ENCODE measurements at places on chromosomes 1 and 21. TPM values are rescaled to one million over a fixed set of nuclear protein-coding genes. Genes with fewer than 3 reads are reported as not detected.

DNA sequence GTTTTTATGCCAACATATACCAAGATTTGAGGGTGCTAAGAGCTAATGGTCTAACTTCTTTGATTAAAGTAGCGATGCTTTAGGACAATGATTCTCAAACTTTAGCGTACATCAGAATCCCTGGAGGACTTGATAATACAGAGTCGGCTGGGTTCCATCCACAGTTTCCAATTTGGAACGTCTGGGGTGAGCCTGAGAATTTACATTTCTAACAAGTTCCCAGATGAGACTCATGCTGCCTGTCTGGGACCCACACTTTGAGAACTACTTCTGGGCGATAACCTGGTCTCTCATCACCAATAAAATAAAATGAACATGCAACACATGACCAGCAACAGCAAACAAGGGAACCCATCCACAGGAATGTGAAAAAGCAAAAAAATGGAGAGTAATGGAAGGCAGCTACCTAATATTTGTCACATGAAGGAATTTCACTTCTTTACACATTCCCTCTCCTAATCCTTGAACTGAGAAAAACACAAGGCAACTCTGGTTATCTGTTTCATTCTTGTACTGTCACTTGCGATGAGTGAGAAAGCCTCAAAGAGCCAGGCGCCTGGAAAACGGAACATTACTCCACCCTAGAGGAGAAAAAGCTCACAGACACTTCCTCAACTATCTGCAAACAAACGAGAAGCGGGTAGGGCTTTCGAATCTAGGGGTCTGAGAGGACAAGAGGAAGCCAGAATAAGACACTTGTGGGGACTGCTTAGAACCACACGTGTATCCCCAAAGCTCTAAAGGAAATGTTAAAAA, 14.0 kb downstream of the HSF2BP start:
- peak; percentile 75 for DNase-seq

Gene PLCH2
- polyA plus RNA-seq, result 2.8 TPM

DNA sequence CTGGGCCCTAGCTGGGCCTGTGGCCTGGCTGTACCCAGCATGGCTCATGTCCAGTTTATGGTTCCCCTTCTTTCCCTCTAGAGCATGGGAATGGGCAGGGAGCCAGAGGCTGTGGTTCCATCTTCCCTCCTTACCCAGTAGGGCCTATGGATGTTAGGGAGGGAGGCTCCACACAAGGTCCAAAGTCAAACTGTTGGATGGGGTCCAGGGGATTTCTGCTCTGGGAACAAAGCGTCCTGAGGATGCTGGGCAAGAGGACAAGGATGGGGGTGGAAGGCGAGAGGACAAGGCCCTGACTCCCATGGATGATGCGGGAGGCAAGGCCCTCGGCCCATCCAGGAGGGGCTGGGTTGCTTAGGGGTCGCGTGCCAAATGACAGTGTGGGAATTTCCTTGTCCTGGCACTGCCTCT, 17.3 kb downstream of the CSF1 start:
- no peak for DNase-seq

Gene AQP10
- polyA plus RNA-seq, result 0.21 TPM

- DNase-seq, result no peak
These were observed 155.9 kb downstream of the DISP1 start for GRCh38 chr1:222970711-222971110.

Gene EDEM3
- polyA plus RNA-seq, result 24.8 TPM

DNA sequence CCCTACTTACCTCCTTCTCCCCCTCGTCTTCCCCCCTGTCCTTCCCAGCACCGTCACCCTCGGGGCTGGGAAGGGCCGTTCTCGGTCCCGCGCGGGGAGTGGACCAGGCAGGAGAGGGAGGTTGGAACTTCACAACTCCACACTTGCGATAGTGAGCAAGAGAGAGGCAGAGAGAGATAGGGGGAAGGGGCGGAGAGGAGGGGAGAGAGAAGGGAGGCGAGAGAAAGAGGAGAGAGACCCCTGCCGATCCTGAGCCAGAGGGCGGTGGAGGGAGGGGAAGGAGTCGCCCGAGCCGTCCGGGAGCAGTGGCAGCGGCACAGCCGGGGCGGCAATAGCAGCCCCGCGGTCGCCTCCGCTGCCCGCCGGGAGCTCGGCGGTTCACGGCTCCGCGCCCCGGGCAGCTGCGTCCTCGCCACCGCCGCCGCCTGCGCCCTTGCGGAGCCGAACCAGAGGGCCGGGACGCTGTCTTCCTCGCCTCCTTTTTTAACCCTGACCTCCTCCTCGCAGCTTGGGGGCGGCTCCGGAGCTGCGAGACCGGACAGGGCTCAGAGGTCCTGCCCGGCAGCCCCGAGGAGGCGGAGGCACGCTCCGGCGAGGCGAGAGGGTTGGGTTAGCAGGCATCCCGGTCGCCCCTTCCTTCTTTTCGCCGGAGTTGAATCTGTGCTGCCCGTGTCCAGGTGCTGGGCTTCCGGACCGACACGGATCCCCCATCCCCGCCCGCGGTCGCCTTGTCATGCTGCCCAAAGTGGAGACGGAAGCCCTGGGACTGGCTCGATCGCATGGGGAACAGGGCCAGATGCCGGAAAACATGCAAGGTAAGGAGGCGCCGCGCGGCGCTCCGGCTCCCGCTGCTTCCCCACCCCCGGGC, 11.7 kb downstream of the NR5A2 start:
- DNase-seq, result no peak

DNA sequence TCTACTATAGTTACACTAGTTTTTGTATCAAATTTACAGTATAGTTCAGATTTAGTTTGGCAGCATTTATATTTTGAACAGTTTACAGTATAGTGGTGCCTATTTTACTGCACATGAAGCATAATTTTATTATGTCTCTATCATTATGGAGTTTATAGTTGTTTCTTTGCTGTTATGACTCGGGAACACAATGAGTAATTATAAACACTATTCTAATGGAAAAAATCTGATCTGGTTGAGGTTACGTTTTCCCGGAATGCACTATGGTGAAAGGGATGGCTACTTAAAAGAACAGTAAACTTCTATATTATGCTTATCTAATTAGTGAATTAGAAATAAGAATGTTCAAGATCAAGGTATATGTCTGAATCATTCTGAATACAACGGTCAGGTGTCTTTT, 10.6 kb downstream of the LCA5L start:
- DNase-seq, result no peak

DNA sequence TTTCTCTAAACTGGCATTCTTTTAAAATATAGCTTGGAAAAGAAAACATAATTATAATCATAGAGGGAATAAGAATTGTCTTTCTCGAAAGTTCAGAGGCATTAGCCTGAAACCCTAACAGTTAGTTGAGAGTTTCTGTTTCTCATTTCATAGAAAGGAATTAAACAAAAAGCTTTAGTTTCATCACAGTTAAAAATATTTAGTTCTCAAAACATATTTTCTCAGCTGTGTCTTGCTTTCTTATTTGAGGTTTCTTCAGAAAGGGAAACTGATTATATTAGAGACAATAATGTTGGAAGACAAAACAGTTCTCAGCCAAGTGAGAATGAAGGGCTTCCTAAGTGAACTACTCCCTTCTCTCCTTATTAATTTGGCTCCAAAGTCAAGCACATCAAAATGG, 75.4 kb upstream of the C1orf105 start:
- no peak for DNase-seq

GRCh38 chr21:34687065-34687464, 18.3 kb downstream of the CLIC6 start:
- no peak for DNase-seq

- no peak for DNase-seq
These were observed 1.6 kb downstream of the CD1B start for GRCh38 chr1:158329733-158330132.

Gene KCNA3
- 1.0 TPM for polyA plus RNA-seq

DNA sequence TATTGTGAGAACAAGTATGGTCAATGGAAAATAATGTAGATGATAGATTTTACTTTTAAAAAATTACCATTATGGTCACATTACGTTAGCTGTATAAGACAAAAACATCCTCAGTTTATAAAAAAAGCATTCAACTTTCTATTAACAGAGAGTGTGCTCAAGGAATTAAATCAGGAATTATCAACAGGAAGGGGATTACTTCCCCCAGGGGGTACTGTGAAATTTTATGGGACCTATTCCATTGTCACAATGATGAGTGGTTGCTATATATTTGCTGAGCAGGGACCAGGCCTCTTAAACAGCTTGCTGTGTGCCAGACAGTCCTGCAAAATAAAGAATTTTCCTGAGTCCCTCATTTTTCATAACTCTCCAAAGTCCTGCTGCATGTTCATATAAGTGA, 21.2 kb downstream of the JAM2 start:
- no peak for DNase-seq

Gene SUSD4
- polyA plus RNA-seq, result 21.7 TPM

DNA sequence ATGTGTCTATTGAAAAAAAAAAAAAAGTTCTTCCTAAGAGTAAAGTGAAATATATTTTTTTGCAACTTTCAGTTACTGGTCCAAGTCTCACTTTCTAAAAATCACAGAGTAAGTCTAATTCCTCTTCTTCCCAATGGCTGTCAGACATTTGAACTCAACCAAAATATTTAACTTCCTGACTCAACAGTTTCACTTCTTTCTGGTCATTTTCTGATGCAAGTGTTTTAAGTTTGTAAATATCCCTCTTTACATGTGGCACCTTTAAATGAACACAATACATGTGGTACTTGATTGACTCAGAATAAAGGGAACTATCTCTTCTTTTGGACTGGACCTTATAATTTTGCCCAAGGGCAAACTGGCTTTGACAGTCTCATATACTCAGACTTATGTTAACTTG, 76.7 kb downstream of the ASH1L start:
- DNase-seq, result no peak

DNA sequence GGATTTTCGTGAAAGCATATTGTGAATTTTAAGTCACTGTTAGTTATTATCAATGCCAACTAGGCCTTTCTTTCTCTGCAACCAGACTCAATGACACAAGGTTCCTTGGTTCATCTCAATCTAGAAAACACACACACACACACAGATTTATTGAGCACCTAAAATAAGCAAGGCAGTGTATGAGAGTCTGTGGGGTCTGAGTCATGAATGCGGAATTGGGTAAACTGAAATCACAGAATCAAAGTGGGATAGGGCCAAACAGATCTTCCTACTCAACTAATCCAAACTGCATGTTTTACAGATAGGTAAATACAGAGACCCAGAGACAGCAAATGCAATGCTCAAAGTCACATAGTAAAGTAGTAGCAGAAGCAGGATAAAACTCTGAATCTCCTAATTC, 48.5 kb upstream of the NRDC start:
- no peak for DNase-seq

- no peak for DNase-seq
These were observed 166.9 kb downstream of the TOMM20 start for GRCh38 chr1:234961456-234962339.

DNA sequence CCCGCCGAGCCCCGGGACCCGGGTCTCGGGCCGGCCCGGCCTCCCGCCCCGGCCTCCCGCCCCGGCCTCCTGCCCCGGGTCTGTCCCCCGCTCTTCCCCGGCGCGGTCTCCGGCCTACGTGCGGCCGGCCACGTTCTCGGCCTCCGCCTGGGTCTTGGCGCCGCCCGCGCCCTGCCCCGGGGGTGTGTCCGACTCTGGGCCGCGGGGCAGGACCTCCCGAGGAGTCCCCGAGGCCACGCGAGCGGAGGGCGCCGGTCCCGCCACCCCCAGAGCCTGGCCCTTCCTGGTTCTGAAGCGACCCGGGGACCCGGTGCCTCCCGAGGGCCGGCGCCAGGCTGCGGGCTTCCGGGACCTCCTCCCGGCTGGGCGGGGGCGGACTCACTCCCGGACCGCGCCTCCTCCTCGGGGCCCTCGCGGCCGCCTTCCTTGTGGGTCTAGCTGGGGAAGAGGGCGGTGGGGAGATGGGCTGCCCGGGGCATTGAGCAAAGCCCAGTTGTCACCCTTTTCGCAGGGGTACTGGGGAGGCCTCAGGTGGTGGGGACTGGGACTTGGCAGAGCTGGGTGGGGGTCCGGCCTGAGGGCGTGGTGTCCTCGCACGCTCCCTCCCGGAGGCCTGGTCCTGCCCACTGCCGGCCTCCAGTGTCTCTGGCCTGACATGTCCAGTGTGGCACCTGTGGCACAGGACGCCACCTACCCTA, 558 bp downstream of the PFKL start:
- peak; percentile 42 for DNase-seq

- no peak for DNase-seq
These were observed 10.9 kb upstream of the TTC22 start for GRCh38 chr1:54811739-54812655.

Gene NEGR1
- polyA plus RNA-seq, result 3.9 TPM

DNA sequence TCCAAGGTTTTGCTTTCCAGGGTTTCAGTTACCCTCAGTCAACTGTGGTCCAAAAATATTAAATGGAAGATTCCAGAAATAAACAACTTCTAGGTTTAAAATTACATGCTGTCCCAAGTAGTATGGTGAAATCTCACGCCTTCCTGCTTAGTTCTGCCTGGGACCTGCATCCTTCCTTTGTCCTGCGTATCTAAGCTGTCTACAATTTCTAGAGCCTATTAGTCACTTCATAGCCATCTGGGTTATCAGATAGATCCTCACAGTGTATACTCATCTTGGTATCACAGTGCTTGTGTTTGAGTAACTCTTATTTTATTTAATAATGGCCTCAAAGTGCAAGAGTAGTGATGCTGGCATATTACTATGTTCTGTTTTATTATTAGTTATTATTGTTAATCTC, 157.7 kb downstream of the ROR1 start:
- no peak for DNase-seq

DNA sequence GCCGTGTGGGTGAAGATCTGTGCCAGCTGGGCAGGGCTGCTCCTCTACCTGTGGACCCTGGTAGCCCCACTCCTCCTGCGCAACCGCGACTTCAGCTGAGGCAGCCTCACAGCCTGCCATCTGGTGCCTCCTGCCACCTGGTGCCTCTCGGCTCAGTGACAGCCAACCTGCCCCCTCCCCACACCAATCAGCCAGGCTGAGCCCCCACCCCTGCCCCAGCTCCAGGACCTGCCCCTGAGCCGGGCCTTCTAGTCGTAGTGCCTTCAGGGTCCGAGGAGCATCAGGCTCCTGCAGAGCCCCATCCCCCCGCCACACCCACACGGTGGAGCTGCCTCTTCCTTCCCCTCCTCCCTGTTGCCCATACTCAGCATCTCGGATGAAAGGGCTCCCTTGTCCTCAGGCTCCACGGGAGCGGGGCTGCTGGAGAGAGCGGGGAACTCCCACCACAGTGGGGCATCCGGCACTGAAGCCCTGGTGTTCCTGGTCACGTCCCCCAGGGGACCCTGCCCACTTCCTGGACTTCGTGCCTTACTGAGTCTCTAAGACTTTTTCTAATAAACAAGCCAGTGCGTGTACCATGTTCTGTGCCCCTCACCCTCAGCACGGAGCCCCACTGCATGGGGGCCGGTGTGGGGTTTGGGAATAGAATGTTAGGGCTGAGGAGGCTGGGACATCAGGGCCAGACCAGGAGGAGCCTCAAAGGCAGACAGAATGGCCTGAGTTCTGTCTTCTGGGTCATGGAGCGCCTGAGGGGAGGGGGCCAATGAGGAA, 21.3 kb downstream of the SERINC2 start:
- no peak for DNase-seq

GRCh38 chr1:165857046-165857801, 29.8 kb downstream of the UCK2 start:
- DNase-seq, result no peak

Gene CNKSR1
- polyA plus RNA-seq, result 15.2 TPM
